ENCODE measurements at places on chromosomes 12 and 14. TPM values are rescaled to one million over a fixed set of nuclear protein-coding genes. Genes with fewer than 3 reads are reported as not detected.

Gene TAS2R31
- 2.6 TPM for total RNA-seq

GRCh38 chr14:37165794-37166193 lies 6.6 kb downstream of the SLC25A21 start:
- H3K4me1 ChIP-seq: no peaks in the 10 kb centered on the region
- no peak for DNase-seq
- no peaks in the 10 kb centered on the region for H3K27me3 ChIP-seq
- no peak overlapping the region for H3K4me3 ChIP-seq

- peak; percentile 48 for DNase-seq
- no peaks in the 10 kb centered on the region for H3K27me3 ChIP-seq
- H3K4me3 ChIP-seq: no peak overlapping the region
- H3K4me1 ChIP-seq: no peaks in the 10 kb centered on the region
- H3K36me3 ChIP-seq: peaks cover 10% of the 10 kb centered on the region
- H3K27ac ChIP-seq: no peak overlapping the region
These were observed 41.6 kb downstream of the FBXO21 start for GRCh38 chr12:117148642-117149041.

Gene USP15
- 57.6 TPM for total RNA-seq

Gene RPGRIP1
- under 0.01 TPM for total RNA-seq

GRCh38 chr14:37588956-37589714 lies 5.9 kb downstream of the FOXA1 start:
- no peak for DNase-seq
- H3K36me3 ChIP-seq: no peaks in the 10 kb centered on the region

Gene TBX3
- total RNA-seq: 66.4 TPM

Gene MYO1H
- not detected for total RNA-seq

Gene LMNTD1
- not detected for total RNA-seq

DNA sequence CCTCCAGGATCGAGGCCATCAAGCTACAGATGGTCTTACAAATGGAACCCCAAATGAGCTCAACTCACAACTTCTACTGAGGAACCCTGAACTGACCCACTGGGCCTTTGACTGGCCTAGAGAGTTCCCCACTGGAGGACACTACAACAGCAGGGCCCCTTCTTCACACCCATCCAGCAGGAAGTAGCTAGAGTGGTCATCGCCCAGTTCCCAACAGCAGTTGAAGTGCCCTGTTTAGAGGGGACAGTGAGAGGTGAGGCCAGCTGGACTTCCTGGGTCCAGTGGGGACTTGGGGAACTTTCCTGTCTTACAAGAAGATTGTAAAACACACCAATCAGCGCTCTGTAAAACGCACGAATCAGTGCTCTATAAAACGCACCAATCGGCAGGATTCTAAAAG lies 247.9 kb upstream of the BTG1 start:
- DNase-seq: no peak
- no peaks in the 10 kb centered on the region for H3K27me3 ChIP-seq
- H3K27ac ChIP-seq: no peak overlapping the region
- H3K36me3 ChIP-seq: no peaks in the 10 kb centered on the region
- no peaks in the 10 kb centered on the region for H3K4me1 ChIP-seq
- H3K4me3 ChIP-seq: no peak overlapping the region
